Stimulated activated CD8-positive, alpha-beta memory T cell treated with anti-CD3 and anti-CD28 coated beads, Interleukin-4, amount 100 ng/mL, for 1 hour (primary cell): ENCODE measurements at places on chromosomes 3 and 15.

- no peak for DNase-seq
Measured at GRCh38 chr3:111472556-111472955, 69.4 kb upstream of the CD96 start.

DNA sequence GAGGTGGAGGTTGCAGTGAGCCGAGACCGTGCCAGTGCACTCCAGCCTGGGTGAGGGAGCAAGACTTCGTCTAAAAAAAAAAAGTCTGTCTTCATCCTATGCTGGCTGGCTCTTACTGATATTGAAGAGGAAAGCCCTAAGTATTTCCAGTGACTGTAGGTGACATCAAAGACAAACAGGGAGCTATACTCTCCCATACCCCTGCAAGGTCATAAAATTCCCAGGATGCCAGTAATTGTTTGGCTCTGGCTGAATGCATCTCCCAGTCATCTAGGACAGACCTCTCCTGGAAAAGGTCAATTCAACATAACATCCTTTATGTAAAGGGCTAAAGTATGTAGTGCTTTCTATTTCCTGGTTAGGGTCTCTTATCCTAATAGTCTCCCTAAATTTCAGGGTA lies 8.0 kb downstream of the ZBBX start:
- DNase-seq = no peak

GRCh38 chr3:180267202-180267843 lies 230.6 kb upstream of the PEX5L start:
- DNase-seq = no peak

DNA sequence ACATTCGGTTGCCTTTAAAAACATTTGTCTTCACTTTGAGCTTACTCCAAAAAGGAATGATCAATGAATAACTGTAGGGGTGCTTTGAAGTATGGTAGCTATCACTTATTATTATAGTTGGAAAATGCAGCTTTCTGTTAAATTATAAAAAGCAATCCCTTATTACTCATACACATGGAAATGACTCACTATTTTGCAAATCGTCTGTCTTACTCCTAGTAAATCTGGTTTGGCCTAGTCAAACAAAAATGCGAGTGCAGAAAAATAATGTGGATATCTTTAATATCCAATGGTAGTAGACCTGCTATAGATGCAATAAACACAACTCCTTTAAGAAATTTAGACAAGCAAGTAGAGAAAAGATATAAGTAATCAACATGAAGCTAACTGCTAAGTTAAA lies 112.5 kb downstream of the ZIC1 start:
- DNase-seq = no peak

- DNase-seq = no peak
Measured at GRCh38 chr15:90375071-90375470, 13.0 kb upstream of the IQGAP1 start.

- DNase-seq = no peak
Measured at GRCh38 chr3:142724682-142725356, 985 bp downstream of the TRPC1 start.

DNA sequence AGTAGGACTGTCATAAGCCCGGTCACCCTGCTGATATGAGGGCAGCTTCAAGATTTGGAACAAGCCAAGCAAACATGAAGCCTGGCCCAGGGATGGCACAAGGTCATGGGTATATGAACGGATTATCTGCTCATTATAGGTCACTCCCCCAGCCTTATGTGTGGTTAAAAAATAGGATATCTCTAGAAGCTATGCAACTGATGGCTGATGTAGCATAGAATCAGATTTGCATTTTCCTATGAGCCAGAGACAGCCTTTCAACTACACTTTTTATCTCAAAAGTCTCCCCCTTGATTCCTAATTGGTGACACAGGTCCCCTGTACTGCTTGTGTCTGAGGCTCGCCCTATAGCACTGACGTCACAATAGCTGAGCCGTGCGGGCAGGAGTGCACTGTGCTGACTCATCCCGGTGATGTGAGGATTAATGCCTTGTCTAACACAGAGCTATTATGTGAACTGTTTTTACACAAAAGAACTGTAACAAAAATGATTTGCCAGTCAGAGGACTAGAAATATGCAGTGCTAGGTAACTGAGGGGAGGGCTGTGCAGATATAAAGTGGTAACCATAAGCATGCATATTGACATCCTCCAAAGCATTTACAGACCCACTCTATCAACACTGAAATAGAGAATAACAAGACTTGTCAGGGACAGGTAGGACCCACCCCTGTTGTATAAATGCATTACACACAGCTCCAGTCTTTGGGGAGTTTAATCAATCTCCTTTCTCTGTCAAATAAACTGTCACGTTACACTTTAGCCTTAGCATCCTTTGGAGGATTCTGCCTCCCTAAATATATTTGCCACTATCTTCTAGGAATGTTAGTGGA lies 204.9 kb downstream of the TIGIT start:
- no peak for DNase-seq

DNA sequence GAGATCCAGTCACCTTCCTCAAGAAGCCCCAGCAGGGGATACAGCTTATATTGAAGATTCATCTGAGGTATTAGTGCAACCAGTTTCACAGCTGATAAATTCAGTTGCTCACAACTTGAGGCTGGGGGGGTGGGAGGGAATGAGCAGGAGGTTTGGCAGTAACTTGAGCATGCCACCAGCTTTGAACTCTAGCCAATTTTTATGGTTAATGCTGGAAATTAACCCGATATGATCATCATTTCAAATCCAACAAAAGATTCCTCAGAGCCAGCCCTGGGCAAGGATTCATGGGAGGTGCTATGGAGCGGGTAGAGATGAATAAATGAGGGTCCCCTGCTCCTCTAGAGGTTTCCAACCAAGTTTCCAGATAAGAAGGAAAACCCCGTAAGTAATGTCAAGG lies 73.1 kb upstream of the HES1 start:
- no peak for DNase-seq

DNA sequence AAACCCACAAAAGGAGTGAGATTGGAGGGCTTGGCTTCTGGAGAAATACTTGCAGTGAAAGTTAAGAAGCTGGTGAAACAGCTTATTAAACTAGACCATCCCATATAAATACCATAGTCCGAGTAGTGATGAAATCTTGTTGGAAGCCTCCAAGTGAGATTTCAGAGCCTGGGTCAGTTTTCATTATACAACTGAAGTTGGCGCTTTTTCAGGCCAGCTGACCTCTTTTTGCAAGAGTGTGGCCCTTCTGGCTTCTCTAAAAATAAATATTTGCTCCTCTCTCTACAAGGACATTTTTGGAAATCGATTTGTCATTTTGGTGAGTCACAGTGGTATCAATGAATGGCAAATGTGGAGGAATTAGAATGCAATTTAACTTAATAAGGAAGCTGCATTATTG lies 51.2 kb upstream of the THRB start:
- DNase-seq = no peak

GRCh38 chr3:5162102-5162501 lies 25.4 kb upstream of the EDEM1 start:
- DNase-seq = no peak

GRCh38 chr3:124275412-124275811 lies 283.5 kb upstream of the ROPN1 start:
- no peak for DNase-seq

GRCh38 chr3:139642996-139643395 lies 34.8 kb downstream of the NMNAT3 start:
- DNase-seq = no peak

- no peak for DNase-seq
Measured at GRCh38 chr15:64706011-64706911, 69.1 kb downstream of the RBPMS2 start.
